ENCODE measurements at places on chromosomes 5 and 9. TPM values are rescaled to one million over a fixed set of nuclear protein-coding genes. Genes with fewer than 3 reads are reported as not detected.
A peak's percentile ranks its signal among the peaks of the same experiment; 100 is the strongest.

- DNase-seq, result no peak
Observed at GRCh38 chr5:173629628-173630027, 13.2 kb upstream of the BOD1 start.

DNA sequence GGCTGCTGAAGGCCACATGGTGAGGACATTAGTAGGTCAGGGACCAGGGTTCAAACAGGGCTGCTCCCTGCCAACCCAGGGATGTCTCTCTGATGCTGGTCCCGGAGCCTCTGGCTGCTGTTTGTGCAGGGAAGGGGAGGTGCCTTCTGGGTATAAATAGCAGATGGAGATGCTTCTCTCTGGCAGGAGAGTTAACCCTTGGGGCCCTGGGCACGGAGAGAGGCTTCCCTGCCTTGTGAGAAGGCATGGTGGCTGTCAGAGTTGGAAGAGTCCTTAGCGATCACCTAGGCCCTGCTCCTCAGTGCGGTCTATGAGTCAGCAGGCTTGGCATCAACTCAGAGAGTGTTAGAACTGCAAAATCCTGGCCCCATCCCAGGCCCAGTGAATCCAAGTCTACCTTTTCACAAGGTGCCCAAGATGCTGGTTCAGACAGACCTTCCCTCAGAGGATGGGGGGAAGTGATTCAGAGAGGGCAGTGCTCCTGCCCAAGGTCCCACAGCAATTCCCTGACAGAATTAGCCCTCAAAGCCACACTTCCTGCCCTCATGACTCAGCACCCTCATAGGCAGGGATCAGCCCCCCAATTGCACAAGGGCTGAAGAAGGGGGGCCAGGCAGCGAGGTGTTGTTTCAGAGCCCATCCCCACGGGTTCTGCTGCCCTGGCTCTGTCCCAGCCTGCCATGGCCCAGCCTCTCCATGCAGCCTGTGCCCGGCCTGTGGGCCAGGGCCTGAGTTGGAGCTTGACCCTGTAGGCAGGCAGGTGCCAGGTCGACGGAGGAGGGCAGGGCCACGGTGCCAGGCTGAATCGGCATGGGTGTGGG, 25.6 kb downstream of the CAMK2A start:
- DNase-seq, result peak; percentile 76

GRCh38 chr9:81579381-81579780, 110.0 kb downstream of the TLE1 start:
- DNase-seq, result no peak

Gene CD74
- not detected for total RNA-seq

All from SJSA1 (cell line).